ENCODE measurements at places on chromosomes 3 and 15.

- DNase-seq: no peak
Observed at GRCh38 chr3:122665881-122666280, 14.8 kb upstream of the PARP14 start.

- no peak for DNase-seq
Observed at GRCh38 chr3:189833266-189833665, 202.1 kb downstream of the TP63 start.

DNA sequence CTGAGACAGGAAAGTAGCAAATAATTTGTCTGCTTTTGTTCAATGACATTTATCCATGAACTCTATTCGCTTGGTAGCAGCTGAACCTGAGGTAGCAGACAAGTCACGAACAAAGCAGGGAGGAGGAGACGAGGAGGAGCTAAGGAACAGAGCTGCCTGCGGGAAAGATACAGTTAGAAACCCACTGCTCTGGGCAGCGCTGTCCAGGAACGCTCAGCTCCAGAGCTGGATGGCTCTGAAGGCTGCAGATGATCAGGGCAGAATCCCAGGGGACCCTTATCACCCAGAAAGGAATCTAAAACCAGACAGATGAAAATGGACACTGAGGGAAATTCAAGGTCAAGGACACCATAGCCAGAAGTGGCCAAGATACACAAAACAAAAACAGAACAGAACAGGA lies 257.8 kb downstream of the CD47 start:
- no peak for DNase-seq

DNA sequence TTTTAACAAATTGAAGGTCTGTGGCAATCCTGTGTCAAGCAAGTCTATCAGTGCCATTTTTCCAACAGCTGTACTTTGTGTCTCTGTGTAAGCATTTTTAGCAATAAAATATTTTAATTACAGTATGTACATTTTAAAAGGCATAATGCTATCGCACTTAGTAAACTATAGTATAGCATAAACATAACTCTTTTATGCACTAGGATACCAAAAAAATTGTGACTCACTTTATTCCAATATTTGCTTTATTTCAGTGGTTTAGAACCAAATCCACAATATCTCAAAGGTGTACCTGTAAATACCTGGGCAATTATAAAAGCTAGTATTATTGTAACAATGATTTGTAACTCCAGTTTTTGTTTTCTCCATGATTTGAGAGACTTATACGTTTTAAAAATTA lies 46.5 kb downstream of the FRMD5 start:
- no peak for DNase-seq

DNA sequence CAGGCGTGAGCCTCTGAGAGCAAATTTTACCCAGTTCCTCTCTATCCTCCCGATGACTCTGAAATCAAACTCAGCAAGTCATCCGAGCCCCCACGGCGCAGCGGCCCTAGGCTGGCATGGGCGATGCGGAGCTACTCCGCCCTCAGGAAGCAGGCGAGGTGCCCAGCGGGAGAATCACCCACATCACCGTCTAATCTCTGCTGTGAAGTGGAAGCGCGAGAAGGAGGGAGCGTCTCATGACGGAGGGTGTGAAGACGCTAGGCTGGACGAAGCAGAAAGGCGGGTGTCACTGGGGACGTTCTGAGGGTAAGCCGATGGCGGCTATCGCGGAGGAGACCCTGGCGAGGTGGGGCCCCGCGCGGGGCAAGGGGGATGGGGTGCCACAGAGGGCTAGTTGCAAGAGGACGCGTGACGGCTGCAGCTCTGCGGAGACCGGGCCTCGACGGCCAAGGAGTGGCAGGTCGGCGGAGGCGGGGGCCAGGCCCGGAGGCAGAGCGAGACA lies 9.1 kb upstream of the GNAI2 start:
- no peak for DNase-seq

DNA sequence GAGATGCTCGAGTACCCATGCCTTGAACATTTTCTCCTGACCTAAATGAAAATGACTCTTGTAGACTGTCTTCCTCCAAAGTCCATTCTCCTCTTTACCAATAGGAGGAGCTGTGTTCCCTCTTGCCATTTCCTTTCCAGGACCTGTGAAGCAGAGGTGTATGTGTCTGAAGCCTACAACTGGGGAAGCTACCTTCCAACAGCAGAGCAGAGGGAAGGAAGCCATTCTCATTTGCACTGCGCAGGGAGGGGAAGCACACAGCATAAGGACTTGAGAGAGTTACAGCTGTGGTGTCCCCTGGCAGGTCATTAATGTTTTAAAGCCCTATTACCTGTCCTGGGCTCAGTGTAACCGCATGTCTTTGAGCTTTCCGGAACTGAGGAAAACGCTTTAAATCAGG lies 38.7 kb downstream of the HSPBAP1 start:
- no peak for DNase-seq
